ENCODE measurements at places on chromosomes 5 and 9.

GRCh38 chr9:37446401-37446800 lies 18.8 kb downstream of the ZBTB5 start:
- no peak for DNase-seq

- no peak for DNase-seq
These were observed 3.7 kb downstream of the RECK start for GRCh38 chr9:36040271-36040925.

DNA sequence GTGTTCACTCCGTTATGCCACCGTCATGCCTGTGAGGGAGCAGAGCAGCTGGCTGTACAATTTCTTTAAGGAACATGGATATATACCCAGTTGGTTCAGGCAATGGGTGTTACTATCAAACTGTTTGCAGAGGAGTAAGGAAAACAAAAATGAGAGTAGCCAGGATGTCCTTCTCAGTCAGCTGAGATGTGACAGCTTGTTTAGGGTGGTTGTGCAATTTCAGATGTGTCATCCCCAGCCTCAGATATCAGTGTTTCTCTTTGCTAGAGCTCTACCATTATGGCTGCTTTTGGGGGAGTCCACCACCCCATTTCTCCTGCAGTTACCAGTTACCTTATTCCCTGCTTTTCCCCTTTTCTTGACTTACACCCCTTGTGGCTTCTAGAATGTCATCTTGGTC lies 135.2 kb upstream of the SLC24A2 start:
- DNase-seq, result no peak

DNA sequence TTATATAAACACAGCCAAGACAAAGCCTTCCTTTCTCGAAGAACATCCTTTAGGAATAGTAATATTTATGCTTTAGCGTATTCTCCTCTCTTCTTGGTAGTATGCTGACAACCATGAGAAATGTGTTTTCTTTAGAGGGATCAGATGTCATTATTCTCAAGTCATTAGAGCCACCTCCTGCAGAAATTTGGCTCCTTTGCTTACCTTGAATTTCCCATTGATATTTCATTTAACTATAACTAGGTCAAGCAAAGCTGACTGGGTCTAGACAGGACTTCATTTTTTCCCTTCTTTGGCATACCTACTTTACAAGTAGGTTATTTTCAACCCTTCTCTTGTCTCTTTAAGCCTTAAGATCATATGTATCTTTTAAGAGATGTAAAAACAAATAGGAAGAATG lies 50.3 kb downstream of the SPATA31D1 start:
- DNase-seq, result no peak

- DNase-seq, result no peak
These were observed 11.2 kb upstream of the ZSWIM6 start for GRCh38 chr5:61320860-61321259.

- DNase-seq, result no peak
These were observed 7.5 kb upstream of the RECK start for GRCh38 chr9:36029202-36029601.

All from kidney capillary endothelial cell (primary cell).